ENCODE measurements at places on chromosomes 1 and 21. TPM values are rescaled to one million over a fixed set of nuclear protein-coding genes. Genes with fewer than 3 reads are reported as not detected.

The LRRC47 gene
- 60.7 TPM for total RNA-seq

The CHTOP gene
- 79.0 TPM for total RNA-seq

The COL8A2 gene
- 2.5 TPM for total RNA-seq

The S100A7A gene
- not detected for total RNA-seq

The PAX7 gene
- not detected for total RNA-seq

The HPDL gene
- 1.6 TPM for total RNA-seq

The TFF3 gene
- total RNA-seq = 29.6 TPM

The TDRD5 gene
- not detected for total RNA-seq

The IGSF3 gene
- total RNA-seq = 1.1 TPM

The KLHDC9 gene
- total RNA-seq = 7.5 TPM

The ZNHIT6 gene
- 20.0 TPM for total RNA-seq

The SPATA46 gene
- total RNA-seq = not detected

The ETV3 gene
- total RNA-seq = 36.4 TPM

The WNT3A gene
- total RNA-seq = not detected

The SELENBP1 gene
- total RNA-seq = 65.6 TPM

The TMPRSS3 gene
- not detected for total RNA-seq

The KPRP gene
- total RNA-seq = not detected

The EPHB2 gene
- total RNA-seq = 20.9 TPM

The PTPN7 gene
- total RNA-seq = 3.5 TPM

The TNFRSF25 gene
- 10.7 TPM for total RNA-seq

The HSPB7 gene
- total RNA-seq = 1.9 TPM

The HOOK1 gene
- 9.9 TPM for total RNA-seq

The OR2L8 gene
- total RNA-seq = not detected

The TNFRSF14 gene
- 47.5 TPM for total RNA-seq

The AJAP1 gene
- total RNA-seq = 12.5 TPM

The PRDX6 gene
- 210 TPM for total RNA-seq

The AVPR1B gene
- not detected for total RNA-seq

The BACE2 gene
- total RNA-seq = 16.9 TPM

The THBS3 gene
- 28.1 TPM for total RNA-seq

The CYP4B1 gene
- 4.1 TPM for total RNA-seq

The FCRL3 gene
- total RNA-seq = 0.36 TPM

The ABCA4 gene
- total RNA-seq = 0.38 TPM

The HAO2 gene
- not detected for total RNA-seq

The WNT4 gene
- total RNA-seq = 125 TPM

The ASPM gene
- 0.10 TPM for total RNA-seq

The SOAT1 gene
- 44.4 TPM for total RNA-seq

The C8A gene
- total RNA-seq = 0.08 TPM

The GCLM gene
- 18.4 TPM for total RNA-seq

The AMY1C gene
- not detected for total RNA-seq

The CALML6 gene
- total RNA-seq = 0.10 TPM

The PCP4L1 gene
- total RNA-seq = 3.6 TPM

The FCRL4 gene
- total RNA-seq = not detected

The DMBX1 gene
- not detected for total RNA-seq

The S100A7 gene
- 0.97 TPM for total RNA-seq

The KIF17 gene
- total RNA-seq = 0.60 TPM

The CA14 gene
- 3.0 TPM for total RNA-seq

The NCF2 gene
- 1.9 TPM for total RNA-seq

The GUCA2B gene
- not detected for total RNA-seq

The TNFRSF18 gene
- total RNA-seq = not detected

The SPATA21 gene
- total RNA-seq = not detected

The ADGRL4 gene
- 5.3 TPM for total RNA-seq

The IFI44 gene
- total RNA-seq = 14.5 TPM

The TESK2 gene
- total RNA-seq = 10.1 TPM

All from ovary (tissue), 10 donors.